ENCODE measurements at places on chromosomes 2 and 18.
A peak's percentile ranks its signal among the peaks of the same experiment; 100 is the strongest.

- peak; percentile 57 for DNase-seq
Observed at GRCh38 chr2:201643216-201643890, at the start of gene TMEM237. Gene TMEM237, minus strand, starts transcription at chr2:201643503. Its CDS starts 103 bp downstream, at chr2:201643400.

GRCh38 chr2:72887032-72887739, at the start of gene SPR:
Gene SPR, plus strand, starts transcription at chr2:72887408. Its CDS starts 25 bp downstream, at chr2:72887433.
- peak; percentile 68 for DNase-seq

GRCh38 chr2:182245963-182246362, 180.9 kb downstream of the PDE1A start:
- DNase-seq = no peak

DNA sequence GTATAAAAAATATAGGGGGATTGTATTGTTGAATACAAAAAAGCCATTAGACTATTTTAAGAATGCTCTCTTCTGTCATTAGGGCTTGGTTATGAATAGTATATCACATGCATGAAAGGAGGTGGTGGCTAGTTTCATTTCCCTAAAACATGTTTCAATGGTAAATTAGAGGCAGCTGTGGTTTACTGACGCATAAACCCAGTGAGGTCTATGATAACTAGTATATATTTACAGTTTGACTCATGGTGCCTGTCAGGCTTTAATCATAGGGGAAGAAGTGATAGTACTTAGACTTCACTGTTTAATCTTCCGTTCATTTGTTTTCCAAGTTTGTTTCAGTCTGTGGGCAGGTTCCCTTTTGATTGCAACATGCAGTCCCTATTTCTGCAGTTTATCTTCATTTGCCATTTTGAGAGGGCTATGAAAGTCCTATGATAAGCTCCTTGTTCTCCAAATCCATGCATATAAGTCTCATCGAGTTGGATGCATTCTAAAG, 55.1 kb upstream of the MAP4K3 start:
- DNase-seq = no peak

DNA sequence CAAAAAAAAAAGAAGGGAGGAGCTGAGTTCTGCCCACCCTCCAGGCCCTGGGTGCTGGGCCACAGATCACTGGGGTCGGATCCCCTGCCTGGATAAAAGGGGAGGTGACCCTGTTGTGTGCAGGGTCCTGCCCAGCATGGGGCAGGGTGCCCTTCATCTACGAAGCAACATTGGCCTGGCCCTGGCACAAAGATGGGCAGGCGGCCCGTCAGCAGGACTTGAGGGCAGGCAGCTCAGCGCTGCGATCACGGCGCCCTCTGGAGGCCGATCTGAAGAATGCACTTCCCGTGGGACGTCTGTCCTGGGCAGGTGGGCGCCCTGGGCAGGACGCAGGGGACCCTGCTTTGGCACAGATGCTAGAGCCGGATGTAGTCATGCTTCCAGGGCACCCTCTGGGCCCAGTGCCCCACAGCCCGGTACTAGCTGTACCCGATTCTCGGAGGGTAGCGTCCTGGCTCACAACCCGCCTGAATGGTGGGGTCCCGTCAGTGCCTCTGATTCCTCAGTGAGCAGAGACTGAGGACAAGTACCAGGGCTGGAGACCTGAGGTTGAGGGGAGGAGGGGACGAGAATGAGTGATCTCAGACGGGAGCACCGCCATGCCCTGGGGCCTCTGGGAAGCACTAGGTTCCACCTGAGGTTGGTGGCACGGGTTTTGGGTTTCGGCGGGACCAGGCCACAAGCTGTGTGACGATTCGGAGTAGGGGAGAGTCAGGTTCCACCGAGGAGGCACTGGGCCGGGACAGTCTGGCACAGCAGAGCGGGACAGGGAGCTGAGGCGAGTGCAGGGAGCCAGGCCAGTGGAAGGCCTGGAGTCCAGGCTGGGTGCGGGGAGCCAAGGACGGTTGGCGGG, 18.0 kb downstream of the ARID5A start:
- DNase-seq = peak; percentile 82

DNA sequence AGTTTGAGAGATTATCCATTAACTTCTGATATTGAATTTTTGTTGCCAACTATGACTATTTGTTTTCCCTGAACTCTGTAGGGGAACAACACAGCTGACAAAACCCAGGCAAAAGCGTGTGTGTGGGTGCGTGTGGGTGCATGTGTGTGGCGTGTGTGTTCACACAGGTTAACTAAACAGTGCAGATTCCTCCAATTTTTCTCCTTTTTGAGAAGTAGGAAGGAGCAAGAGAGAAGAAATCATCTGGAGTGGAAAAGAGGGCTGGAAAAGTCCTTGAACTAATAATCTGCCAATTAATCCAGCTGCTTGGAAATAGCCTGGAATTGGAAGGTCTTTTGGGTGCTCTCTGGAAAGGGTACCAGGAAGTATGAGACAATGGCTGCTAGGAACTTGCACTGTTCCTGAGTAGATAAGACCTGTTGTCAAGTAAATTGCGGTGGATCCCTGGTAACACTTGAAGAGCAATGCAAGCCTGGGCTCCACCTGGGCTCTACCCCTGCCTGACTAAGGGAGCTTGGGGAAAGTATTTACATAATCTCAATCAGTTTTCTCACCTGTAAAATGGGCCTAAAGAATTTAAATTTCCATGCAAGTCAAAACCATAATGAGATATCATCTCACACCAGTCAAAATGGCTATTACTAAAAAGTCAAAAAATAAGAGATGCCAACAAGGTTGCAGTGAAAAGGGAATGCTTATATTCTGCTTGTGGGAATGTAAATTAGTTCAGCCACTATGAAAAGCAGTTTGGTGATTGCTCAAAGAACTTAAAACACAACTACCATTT, 40.5 kb upstream of the IL1R1 start:
- no peak for DNase-seq

DNA sequence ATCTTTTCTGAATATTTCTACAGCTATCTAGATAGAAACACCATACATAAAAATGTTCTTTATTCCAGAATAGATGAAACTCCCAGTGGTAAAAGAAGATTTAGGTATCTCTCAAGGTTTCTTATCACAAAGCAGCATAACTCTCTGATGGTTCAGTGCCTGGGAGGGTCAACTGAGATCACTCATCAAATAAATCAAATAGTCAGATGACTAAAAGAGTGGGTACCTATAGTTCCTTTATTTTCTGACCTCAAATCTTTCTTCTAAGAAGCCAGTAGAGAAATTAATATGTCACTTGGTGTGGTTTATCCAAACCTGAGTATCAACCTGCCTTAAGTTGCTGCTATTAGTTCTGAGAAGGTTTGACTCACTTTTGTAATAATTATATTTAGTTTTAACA, 120.9 kb downstream of the TMEFF2 start:
- no peak for DNase-seq

GRCh38 chr18:48565105-48565504, 26.3 kb downstream of the CTIF start:
- no peak for DNase-seq

- DNase-seq = no peak
Observed at GRCh38 chr2:8487461-8487932, 194.4 kb upstream of the ID2 start.

Data from HEK293T (cell line).